ENCODE measurements at places on chromosomes 2 and 18.

- no peak overlapping the region for H3K27ac ChIP-seq
- H3K4me3 ChIP-seq = no peak overlapping the region
- DNase-seq = no peak
- H3K27me3 ChIP-seq = no peaks in the 10 kb centered on the region
- H3K4me1 ChIP-seq = no peaks in the 10 kb centered on the region
These were observed 19.6 kb upstream of the YPEL5 start for GRCh38 chr2:30127016-30127893.

DNA sequence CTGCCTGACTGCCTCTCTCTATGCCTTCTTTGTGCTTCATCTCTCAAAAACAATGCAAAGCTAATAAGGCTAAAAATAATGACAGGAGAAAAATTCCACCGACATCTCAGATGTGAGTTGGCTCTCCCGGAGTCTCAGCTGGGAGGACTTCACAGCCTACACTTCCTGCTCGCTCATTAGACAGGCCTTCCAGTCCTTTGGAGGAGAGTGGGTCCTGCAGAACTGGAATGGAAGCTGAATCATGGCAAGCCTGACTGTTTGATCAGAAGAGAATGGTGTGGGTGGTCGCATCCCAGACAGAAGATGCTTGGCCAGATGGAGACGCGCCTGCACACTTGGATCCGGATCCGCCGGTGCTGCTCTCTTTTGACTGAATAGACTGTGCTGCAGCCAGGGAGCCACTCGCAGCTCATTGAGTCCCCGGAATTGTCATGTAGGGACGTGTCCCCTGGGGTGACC is 49.7 kb downstream of the TRIB2 start:
- H3K27me3 ChIP-seq = peaks cover 28% of the 10 kb centered on the region
- H3K4me3 ChIP-seq = no peak overlapping the region
- H3K27ac ChIP-seq = no peak overlapping the region
- no peaks in the 10 kb centered on the region for H3K4me1 ChIP-seq

- no peaks in the 10 kb centered on the region for H3K36me3 ChIP-seq
- no peak overlapping the region for H3K4me3 ChIP-seq
- H3K27ac ChIP-seq = no peak overlapping the region
- no peak for DNase-seq
These were observed 931.7 kb upstream of the CELF4 start for GRCh38 chr18:38497266-38497665.

GRCh38 chr2:171235262-171235881 is 74.7 kb upstream of the TLK1 start:
- no peak for DNase-seq
- H3K4me1 ChIP-seq = peaks cover 10% of the 10 kb centered on the region

- no peak for DNase-seq
- H3K27ac ChIP-seq = no peak overlapping the region
- H3K27me3 ChIP-seq = no peaks in the 10 kb centered on the region
- no peaks in the 10 kb centered on the region for H3K4me1 ChIP-seq
These were observed 167.9 kb downstream of the CCDC102B start for GRCh38 chr18:68965817-68966216.
